ENCODE measurements at places on chromosomes 4 and X. TPM values are rescaled to one million over a fixed set of nuclear protein-coding genes. Genes with fewer than 3 reads are reported as not detected.

DNA sequence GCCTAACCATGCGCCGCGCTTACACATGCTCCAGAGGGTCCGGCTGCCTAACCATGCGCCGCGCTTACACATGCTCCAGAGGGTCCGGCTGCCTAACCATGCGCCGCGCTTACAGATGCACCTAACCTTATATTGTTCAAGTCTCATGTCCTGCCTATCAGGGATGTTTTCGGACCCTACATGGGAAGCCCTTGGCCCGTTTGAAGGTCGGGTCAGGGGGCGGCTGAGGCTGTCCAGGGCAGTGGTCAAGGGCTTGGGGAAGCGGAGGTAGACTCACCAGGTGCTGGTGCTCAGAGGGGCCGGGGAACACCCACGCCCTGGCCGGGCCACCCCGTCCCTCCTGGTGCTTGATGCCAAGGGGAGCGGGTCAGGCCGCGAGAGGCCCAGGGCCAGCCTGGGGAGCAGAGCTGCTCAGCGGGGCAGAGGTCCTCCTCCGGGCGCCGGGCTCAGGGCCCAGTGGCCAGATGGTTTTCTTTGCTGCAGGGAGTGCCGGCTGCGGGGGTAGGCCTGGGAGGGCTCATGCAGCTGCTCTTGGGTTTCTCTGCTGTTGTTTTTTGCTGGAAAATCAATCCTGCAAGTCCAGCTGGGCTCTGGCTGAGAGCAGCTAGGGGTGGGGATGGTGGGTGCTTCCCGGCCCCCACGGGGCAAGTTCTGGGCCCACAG is 35.4 kb upstream of the SPON2 start:
- DNase-seq: no peak
- H3K36me3 ChIP-seq: peaks cover 7% of the 10 kb centered on the region
- no peak overlapping the region for H3K27ac ChIP-seq
- peaks cover 31% of the 10 kb centered on the region for H3K4me1 ChIP-seq
- H3K4me3 ChIP-seq: no peak overlapping the region
- H3K27me3 ChIP-seq: no peaks in the 10 kb centered on the region

DNA sequence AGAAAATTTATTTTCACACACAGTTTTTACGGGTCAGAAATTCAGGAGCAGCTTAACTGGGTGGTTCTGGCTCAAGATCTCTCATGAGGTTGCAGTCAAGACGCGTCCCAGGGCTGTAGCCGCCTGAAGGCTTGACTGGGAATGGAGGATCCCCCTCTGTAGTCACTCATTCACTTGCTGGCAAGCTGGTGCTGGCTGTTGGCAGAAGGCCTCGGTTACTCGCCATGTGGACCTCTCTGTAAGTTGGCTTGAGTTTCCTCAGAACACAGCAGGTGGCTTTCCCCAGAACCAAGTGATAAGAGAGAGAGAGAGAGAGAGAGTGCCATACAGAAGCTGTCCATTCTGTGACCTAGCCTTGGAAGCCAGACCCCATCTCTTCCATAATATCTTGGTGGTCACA is 132.8 kb downstream of the DCLK2 start:
- no peaks in the 10 kb centered on the region for H3K4me1 ChIP-seq
- H3K4me3 ChIP-seq: no peak overlapping the region
- H3K27ac ChIP-seq: no peak overlapping the region
- no peaks in the 10 kb centered on the region for H3K36me3 ChIP-seq
- no peaks in the 10 kb centered on the region for H3K27me3 ChIP-seq
- no peak for DNase-seq

DNA sequence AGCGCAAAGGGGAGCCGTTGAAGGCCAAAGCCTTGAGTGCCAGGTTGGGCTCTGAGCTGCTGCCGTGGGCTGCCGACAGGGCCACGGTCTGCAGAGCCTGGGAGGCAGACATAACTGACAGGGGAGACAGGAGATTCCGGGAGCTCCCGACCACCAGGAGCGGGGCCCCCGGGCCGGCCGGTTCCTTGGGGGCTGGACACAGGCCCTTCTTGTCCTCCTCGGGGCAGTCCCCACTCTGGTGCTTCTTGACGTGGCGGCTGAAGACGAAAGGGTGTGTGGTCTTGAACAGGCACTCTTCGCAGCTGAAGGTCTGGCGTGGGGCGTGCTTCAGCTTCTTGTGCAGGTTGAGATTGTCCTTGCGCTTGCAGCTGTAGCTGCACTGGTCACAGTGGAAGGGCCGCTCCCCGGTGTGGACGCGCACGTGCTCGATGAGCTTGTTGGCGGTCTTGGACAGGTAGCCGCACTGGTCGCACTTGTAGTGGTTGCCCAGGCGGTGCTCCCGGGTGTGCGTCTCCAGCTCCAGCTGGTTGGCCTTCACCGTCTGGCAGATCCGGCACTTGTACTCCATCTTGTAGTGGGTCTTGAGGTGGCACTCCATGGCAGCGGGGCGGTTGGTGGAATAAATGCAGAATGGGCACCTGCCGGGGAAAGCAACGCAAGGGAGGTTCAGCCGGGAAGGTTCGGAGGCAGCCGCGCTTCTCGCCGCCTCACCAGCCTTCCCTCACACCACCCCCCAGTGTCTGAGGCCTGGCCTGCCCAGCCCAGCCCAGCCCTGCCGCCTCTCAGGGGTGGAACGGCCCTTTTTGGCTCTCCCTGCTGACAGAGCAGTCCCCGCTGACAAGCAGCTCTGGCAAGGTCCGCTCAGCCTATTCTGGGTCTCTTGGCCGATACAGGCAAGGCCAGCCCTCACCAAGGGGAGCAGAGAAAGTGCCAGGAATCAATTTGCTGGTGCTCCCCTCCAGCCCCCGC is 81.3 kb downstream of the C4orf51 start:
- H3K4me1 ChIP-seq: no peaks in the 10 kb centered on the region
- H3K4me3 ChIP-seq: no peak overlapping the region
- no peaks in the 10 kb centered on the region for H3K27me3 ChIP-seq
- peaks cover 21% of the 10 kb centered on the region for H3K36me3 ChIP-seq
- no peak overlapping the region for H3K27ac ChIP-seq

- H3K4me1 ChIP-seq: no peaks in the 10 kb centered on the region
- no peaks in the 10 kb centered on the region for H3K27me3 ChIP-seq
- no peaks in the 10 kb centered on the region for H3K36me3 ChIP-seq
- DNase-seq: no peak
Observed at GRCh38 chr4:187840814-187841213, 154.8 kb upstream of the ZFP42 start.

The MBNL3 gene
- total RNA-seq: 31.2 TPM

DNA sequence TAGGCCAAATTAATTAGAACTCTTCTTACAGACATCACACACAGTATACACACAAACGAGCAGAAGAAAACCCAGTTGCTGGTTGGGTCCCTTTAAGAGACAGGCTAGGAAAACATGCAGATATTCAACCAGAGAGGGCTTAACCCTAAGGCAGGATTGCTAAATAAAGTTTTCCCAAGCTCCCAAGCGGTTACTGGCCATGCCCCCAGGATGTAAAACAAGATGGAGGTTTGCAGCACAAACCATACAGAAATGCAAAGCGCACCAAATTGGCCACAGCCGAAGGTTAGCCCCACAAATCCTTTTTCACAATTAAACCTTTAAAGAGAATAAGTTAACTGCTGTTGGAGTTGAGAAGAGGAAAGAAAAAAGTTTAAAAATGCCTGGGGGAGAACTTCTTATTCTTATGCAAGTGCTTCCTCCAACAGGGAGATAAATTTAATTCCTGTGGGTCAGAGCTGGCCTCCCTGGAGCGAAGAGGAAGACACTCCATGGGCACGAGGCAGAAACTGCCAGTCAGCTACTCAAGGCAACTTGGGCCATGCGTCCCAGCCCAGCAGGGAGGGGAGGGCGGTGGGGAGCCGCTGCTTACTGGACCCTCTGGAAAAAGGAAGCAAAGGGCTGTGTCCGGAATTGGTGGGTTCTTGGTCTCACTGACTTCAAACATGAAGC is 167.6 kb upstream of the ARSJ start:
- H3K36me3 ChIP-seq: no peaks in the 10 kb centered on the region
- no peak overlapping the region for H3K4me3 ChIP-seq
- no peaks in the 10 kb centered on the region for H3K4me1 ChIP-seq
- H3K27me3 ChIP-seq: no peaks in the 10 kb centered on the region
- no peak overlapping the region for H3K27ac ChIP-seq
- DNase-seq: no peak

The ZDHHC15 gene
- 0.04 TPM for total RNA-seq

The XKRX gene
- not detected for total RNA-seq

- H3K27me3 ChIP-seq: no peaks in the 10 kb centered on the region
- H3K27ac ChIP-seq: no peak overlapping the region
- no peaks in the 10 kb centered on the region for H3K36me3 ChIP-seq
Observed at GRCh38 chr4:112029771-112030171, 115.5 kb upstream of the FAM241A start.

The GPC3 gene
- total RNA-seq: not detected

DNA sequence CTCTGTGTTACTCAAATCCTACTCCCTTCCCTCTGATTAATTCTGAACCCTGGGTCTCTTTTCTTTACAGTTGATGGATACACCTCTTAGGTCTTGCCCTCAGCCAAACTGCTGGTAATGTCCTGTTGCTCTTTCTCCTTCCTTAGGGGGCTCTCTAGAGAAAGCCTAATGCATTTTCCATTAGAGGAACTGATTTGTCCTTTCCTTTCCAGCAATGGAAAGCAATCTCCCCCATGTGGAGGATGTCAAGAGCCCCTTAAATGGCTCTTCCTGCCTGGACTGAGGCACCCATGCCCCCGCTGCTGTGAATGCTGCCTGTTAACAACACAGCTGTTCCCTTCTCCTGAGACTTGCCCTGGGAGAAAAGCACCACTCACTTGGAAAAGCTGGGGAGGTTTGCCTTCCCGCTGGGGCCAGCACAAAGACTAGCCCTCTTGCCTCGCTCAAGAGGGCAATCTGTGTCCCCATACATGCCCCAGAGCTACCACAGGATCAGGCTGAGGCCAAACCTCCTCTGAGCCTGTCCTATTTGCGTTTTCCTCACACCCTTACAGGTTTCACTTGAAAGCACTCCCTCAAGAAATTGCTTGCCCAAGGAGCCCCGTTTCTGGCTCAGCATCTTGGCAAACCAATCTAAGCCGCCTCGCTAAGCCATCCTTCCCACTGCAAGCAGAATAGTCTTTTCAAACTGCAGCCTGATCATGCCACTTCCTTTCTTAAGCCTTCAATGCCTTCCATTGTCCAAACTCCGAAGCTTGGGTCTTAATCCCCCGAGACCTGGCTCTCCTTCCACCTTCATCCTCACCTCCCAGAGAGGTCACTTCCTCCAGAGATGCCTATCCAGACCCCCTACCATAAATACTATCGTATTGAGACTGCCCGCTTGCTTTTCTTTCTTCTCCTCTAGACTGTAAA is 23.2 kb upstream of the SMIM20 start:
- no peak for DNase-seq
- H3K27ac ChIP-seq: no peak overlapping the region
- H3K36me3 ChIP-seq: no peaks in the 10 kb centered on the region
- no peaks in the 10 kb centered on the region for H3K27me3 ChIP-seq
- no peaks in the 10 kb centered on the region for H3K4me1 ChIP-seq

The PABPC1L2B gene
- not detected for total RNA-seq

DNA sequence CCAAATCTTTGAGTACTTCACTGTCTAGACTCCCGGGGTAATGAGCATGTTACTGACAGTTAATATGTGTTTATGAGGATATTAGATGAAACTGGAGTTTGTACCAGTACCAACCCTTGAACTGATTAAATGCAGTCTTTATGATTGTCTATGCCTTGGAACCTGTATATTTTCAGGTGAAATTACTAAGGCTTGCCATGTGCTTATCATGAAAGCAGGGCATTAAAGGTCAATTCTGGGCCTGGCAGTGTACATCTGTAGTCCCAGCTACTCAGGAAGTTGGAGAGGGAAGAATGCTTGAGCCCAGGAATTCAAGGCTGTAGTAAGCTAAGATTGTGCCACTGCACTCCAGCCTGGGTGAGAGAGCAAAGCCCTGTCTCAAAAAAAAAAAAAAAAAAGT is 27.6 kb downstream of the PHEX start:
- no peak overlapping the region for H3K27ac ChIP-seq
- no peaks in the 10 kb centered on the region for H3K4me1 ChIP-seq
- no peaks in the 10 kb centered on the region for H3K27me3 ChIP-seq
- H3K36me3 ChIP-seq: no peaks in the 10 kb centered on the region
- no peak for DNase-seq

DNA sequence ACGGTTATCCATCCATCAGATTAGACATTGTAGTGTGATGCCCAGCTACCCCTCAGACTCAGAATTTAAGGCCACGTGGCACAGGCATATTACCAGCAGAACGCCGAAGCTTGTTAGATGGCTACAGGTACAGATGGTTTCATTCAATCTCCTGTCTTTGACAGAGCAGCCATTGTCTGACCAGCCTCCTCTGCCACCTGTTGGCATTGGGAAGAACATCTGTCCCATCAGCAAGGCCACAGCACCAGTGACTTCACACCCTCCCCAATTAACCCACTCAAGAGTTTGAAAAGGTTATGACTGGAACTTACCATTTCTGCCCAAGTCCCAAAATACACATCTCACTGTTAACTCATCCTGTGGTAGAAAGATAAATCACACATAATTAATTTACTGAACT is 22.0 kb upstream of the PHKA2 start:
- DNase-seq: no peak
- no peak overlapping the region for H3K27ac ChIP-seq
- no peak overlapping the region for H3K4me3 ChIP-seq
- no peaks in the 10 kb centered on the region for H3K27me3 ChIP-seq
- H3K36me3 ChIP-seq: no peaks in the 10 kb centered on the region
